ENCODE measurements at places on chromosomes 7 and 10.
A peak's percentile ranks its signal among the peaks of the same experiment; 100 is the strongest.

DNA sequence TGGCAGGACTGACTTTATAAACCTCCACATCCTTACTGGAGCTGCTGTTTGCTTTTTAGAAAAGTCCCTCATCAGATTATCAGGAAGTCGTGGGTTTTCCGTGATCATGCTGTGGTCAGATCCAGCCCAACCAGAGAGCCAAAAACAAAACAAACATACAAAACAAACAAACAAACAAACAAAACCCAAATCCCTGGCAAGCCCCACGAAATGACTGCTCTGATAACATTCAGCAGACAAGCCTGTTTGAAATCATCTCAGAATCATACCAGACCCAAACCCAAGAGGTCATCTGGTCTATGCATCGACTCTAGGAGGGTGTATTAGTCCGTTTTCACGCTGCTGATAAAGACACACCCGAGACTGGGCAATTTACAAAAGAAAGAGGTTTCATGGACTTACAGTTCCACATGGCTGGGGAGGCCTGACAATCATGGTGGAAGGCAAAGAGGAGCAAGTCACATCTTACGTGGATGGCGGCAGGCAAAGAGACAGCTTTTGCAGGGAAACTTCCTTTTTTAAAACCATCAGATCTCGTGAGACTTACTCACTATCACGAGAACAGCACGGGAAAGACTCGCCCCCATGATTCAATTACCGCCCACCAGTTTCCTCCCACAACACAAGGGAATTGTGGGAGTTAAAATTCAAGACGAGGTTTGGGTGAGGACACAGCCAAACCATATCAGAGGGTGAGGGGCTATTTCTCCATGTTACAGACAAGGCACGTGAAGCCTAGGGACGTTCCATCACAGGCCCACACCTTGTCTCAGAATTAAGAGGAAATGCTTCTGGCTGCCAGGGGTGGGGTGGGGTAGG lies 85.7 kb downstream of the PARP12 start:
- no peak for DNase-seq

GRCh38 chr10:1292611-1293031 lies 236.4 kb downstream of the WDR37 start:
- no peak for DNase-seq

DNA sequence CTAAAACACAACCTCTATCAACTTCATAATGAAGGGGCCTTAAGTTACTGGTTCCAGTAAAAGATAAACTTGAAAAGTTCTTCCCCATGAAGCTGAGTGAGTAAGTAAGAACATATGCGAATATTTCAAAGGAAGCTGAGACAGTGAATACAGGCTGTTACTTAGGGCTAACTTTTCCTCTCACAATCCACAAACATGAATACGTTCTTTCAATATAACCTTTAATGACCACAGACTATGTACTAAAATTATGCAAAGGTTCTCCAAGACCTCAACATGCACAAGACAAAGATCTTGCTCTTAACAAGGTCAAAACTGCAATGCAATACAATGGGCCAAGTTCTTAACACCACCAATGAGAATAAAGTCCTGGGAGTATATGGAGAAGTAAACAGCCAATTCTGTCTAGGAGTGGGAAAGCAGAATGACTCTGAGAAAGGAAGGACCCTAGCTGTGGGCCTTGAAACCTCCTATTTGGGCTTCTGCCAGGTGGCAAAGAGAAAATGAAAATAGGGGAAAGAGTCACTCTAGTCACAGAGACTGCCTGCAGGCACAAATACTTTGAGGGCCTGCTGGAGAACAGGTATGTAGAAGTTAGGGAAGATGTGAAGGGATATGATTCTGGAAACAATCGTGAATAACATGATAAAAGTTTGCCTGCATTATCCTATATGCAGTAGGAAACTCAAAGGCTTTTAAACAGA lies 43.7 kb downstream of the OSBPL3 start:
- DNase-seq: no peak

- DNase-seq: no peak
Observed at GRCh38 chr7:110607050-110607857, 483.7 kb upstream of the LRRN3 start.

- DNase-seq: no peak
Observed at GRCh38 chr10:3714967-3715366, 70.0 kb downstream of the KLF6 start.

DNA sequence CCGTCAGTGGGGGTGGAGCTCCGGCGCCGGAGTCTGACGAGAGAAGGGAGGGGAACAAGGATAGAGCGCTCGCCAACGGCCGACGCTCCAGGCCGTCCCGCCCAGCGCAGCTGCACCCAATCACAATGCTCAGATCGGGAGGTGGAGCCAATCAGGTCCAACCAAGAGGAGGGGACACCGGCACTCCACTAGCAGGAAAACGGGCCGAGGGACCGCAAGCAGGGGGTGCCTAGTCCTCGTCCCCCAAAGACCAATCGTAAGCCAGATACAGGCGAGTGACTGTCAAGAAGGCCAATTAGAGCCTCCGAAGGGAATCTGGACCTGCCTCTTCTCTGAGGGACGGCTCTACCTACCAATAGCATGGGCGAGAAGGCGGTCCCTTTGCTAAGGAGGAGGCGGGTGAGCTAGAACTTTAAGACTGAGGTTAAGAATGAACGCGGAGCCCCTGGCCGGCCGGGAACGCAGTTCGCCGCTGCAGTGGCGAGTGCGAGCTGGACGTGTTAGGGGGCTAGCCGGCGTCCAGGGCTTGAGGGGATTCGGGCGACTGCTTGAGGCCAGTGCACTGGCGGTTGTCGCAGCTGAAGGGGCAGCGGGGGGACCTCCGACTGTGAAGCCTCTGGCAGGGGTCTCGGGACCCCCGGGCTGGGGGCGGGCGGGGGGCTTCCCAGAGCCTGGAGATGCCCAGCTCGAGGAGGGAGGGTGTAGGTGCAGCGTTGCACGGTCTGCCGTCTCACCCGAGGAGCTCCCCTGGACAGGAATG lies at the start of gene FBXO24:
Gene FBXO24, plus strand, starts transcription at position 63 of the 760 bp plus-strand sequence. Its CDS starts 298 bp downstream, at position 361.
- peak; percentile 100 for DNase-seq

DNA sequence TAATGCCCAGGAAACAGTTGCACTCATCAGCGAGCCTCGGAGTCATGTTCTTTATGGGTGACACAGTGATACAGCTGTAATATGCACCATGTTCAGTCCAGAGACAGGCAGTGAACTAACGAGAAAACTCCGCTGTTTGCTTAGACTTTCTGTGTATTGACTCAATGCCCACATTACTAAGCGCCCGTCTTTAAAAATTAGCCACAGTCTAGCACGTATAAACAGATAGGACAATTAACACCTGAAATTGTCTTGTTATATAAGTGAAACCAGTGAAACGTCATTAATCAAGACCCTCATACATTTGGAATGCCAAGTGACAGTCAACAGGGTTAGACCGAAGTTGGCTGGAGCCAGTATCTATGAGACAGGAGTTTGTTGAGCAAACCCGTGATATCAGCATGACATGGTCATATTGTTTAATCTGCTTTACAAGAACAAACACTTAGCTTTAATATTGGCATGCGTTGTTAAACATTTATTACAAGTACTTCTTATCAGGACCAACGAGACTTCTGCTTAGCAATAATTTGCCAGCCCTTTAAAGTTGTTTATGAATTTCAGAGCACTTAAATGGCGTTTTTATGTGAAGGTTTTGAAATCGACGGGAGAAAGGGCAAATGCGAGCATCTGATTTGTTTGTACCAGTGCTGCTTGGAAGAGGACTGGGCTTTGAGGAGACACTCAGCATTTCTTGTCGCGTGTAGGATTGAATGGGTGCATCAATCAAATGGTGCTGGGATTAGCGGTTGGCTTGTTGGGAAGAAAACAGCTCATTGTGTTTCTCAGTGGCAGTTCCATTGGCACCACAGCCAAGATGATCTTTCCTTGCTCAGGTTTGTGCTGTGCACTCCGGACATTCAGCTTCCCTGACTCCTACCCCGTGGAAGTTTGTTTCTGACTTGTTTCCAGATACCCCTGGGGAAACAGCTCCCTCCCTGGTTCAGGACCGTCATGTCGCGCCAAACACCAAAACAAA lies 56.3 kb downstream of the CAMK1D start:
- no peak for DNase-seq

- no peak for DNase-seq
Observed at GRCh38 chr10:69262292-69262751, 16.0 kb upstream of the HK1 start.

DNA sequence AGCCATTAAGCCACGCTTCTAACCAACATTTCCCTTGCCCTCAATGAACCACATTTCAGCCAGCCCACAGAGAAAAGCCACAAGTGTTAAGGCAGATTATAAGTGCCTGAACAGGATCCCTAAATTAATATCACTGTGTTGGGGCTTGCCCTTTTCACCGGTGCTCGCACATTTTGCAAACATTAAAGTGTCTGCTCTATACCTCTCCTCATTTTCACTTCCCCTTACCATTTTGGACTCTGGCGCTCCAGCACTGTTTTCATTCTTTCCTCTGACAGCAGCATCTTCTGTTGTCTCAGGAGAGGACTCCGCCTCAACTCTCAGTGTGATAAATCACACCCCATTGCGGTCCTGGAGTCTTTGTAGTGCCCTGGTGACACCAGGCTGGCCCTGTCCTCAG lies 274.2 kb downstream of the BAMBI start:
- no peak for DNase-seq

GRCh38 chr7:31938650-31939049 lies 131.6 kb downstream of the PDE1C start:
- no peak for DNase-seq

- DNase-seq: no peak
Observed at GRCh38 chr10:122044713-122045112, 55.8 kb downstream of the TACC2 start.

- no peak for DNase-seq
Observed at GRCh38 chr7:34038816-34039470, 133.6 kb downstream of the BMPER start.
